ENCODE measurements at places on chromosomes 1 and 21. TPM values are rescaled to one million over a fixed set of nuclear protein-coding genes. Genes with fewer than 3 reads are reported as not detected.

TDRKH gene
- total RNA-seq = 5.7 TPM

A3GALT2 gene
- total RNA-seq = not detected

LCK gene
- 0.99 TPM for total RNA-seq

TNFAIP8L2 gene
- total RNA-seq = 0.41 TPM

KRTAP10-2 gene
- not detected for total RNA-seq

ERICH3 gene
- total RNA-seq = not detected

HES2 gene
- total RNA-seq = not detected

SPRR2G gene
- total RNA-seq = not detected

FMOD gene
- 15.8 TPM for total RNA-seq

- H3K4me3 ChIP-seq = no peak overlapping the region
- no peaks in the 10 kb centered on the region for H3K36me3 ChIP-seq
- H3K27ac ChIP-seq = no peak overlapping the region
- DNase-seq = no peak
- no peaks in the 10 kb centered on the region for H3K4me1 ChIP-seq
- no peaks in the 10 kb centered on the region for H3K27me3 ChIP-seq
Measured at GRCh38 chr1:111164151-111164550, 24.1 kb downstream of the CEPT1 start.

- H3K4me1 ChIP-seq = no peaks in the 10 kb centered on the region
- H3K4me3 ChIP-seq = no peak overlapping the region
- no peaks in the 10 kb centered on the region for H3K27me3 ChIP-seq
- H3K36me3 ChIP-seq = no peaks in the 10 kb centered on the region
Measured at GRCh38 chr1:101081496-101082488, 56.2 kb upstream of the DPH5 start.

GRCh38 chr1:31637915-31638673, 6.6 kb downstream of the PEF1 start:
- H3K36me3 ChIP-seq = peaks cover 43% of the 10 kb centered on the region
- no peak overlapping the region for H3K27ac ChIP-seq
- no peak overlapping the region for H3K4me3 ChIP-seq
- peaks cover 94% of the 10 kb centered on the region for H3K4me1 ChIP-seq
- DNase-seq = no peak

GRCh38 chr21:45130324-45130774, 56.0 kb downstream of the ADARB1 start:
- DNase-seq = peak; percentile 41
- H3K36me3 ChIP-seq = peaks cover 8% of the 10 kb centered on the region
- H3K27me3 ChIP-seq = no peaks in the 10 kb centered on the region
- H3K4me1 ChIP-seq = peaks cover 57% of the 10 kb centered on the region
- peak overlapping the region; percentile 20 for H3K4me3 ChIP-seq

DNA sequence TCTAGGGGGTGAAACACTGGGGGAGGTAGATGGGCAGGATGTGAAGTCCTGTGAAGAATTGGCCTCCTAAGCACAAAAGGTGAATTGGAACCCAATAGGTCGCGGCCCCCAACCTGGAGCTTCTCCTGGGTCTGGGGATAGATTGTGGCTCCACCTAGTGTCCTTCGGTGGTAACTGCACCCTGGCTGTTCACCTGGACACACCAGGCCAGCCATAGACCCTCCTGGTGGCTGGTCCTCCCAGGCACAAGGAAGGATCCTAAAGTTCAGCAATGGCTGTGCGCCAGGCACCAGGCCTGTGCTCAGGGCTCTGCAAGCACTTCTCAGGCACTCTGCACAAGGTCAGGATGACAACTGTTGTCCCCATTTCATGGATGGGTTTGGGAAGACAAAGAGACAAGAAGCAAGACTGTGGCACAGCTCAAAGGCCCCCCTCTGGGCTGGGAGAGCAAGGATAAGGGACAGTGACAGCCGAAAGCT, 13.5 kb downstream of the ESPN start:
- no peaks in the 10 kb centered on the region for H3K36me3 ChIP-seq
- H3K27me3 ChIP-seq = peaks cover 52% of the 10 kb centered on the region
- no peaks in the 10 kb centered on the region for H3K4me1 ChIP-seq
- H3K27ac ChIP-seq = no peak overlapping the region
- peak; percentile 61 for DNase-seq
- no peak overlapping the region for H3K4me3 ChIP-seq

GRCh38 chr1:201149400-201149799, 4.9 kb downstream of the TMEM9 start:
- peaks cover 10% of the 10 kb centered on the region for H3K4me1 ChIP-seq
- H3K4me3 ChIP-seq = no peak overlapping the region
- H3K36me3 ChIP-seq = no peaks in the 10 kb centered on the region
- H3K27ac ChIP-seq = no peak overlapping the region

- no peaks in the 10 kb centered on the region for H3K36me3 ChIP-seq
- no peak for DNase-seq
- peaks cover 17% of the 10 kb centered on the region for H3K4me1 ChIP-seq
- no peak overlapping the region for H3K27ac ChIP-seq
Measured at GRCh38 chr1:38028105-38028591, 15.6 kb downstream of the UTP11 start.

DNA sequence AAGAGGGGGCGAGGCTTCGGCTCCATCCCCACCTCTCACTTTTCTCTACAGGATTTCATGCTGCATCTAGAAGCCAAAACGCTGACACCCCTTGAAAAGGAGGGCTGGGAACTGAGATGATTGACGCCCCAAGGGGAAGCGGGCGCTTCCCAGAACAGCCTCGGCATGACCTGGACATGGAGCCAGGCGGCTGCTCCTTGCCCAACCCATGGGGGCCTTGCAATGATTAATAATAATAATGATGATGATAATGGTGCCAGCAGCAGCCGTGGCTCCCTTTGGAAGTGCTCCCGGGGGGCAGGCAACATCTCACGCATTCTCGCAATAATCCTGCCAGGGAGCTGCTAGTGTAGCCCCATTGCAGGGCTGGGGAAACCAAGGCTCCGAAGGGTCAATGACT, 78.2 kb downstream of the RAP1GAP start:
- no peaks in the 10 kb centered on the region for H3K36me3 ChIP-seq
- peaks cover 8% of the 10 kb centered on the region for H3K4me1 ChIP-seq
- no peak overlapping the region for H3K27ac ChIP-seq

DNA sequence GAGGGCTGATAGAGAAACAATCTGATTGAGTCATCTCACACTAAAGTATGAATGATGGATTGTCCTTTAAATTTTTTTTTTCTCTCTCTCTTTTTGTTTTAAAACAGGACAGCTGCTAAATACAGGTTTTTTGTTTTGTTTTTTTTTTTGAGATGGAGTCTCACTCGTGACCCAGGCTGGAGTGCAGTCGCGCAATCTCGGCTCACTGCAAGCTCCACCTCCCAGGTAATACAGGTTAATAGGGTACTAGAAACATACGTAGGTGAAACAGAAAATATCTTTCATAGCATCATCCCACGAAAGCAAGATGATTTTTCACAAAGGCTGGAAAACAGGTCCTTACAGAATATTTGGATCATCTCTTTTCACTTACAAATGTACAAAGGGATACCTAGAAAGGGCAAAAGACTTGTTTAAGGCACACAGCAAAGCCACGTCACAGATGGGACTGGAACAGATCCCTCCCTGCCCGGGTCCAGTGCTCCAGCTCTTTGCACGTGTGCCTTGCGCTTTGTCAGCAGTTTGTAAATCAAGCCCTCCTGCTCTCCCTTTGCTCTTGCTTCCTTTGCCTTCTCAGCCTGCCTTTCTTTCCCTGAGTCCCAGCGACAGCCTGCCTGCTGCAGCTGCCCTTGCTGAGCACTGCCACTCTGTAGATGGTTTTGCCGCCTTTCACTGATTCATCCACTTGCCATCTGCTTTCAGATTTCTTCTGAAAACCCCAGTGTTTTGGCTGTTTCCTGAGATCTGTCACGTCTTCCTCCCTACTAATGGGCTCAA, 171.3 kb upstream of the BEND5 start:
- no peaks in the 10 kb centered on the region for H3K36me3 ChIP-seq
- H3K4me1 ChIP-seq = no peaks in the 10 kb centered on the region
- DNase-seq = no peak
- H3K4me3 ChIP-seq = no peak overlapping the region
- no peaks in the 10 kb centered on the region for H3K27me3 ChIP-seq

- H3K4me1 ChIP-seq = no peaks in the 10 kb centered on the region
- H3K27me3 ChIP-seq = no peaks in the 10 kb centered on the region
- DNase-seq = no peak
- no peaks in the 10 kb centered on the region for H3K36me3 ChIP-seq
- no peak overlapping the region for H3K27ac ChIP-seq
- no peak overlapping the region for H3K4me3 ChIP-seq
Measured at GRCh38 chr1:209557221-209557620, 26.3 kb upstream of the CAMK1G start.

DNA sequence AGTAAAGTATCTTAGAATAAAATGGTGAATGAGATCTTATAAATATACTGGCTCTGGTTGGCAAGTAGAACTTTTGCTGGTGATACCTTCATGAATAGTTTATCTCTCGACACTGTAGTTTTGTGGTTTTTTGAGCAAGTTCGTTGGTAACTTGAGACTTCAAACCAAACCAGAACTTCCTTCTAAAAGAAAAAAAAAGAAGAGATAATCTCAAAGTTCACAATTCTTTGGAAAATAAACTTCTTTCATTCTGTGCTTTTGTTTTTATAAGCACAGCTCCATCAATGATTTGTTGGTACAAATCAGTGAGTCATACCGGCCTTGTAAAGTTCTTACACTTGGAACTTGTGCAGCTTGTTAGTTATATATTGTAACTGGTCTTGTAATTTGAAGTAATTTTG, 2.3 kb downstream of the HIPK1 start:
- peak overlapping the region; percentile 97 for H3K27ac ChIP-seq
- H3K4me1 ChIP-seq = peaks cover 70% of the 10 kb centered on the region
- peak overlapping the region; percentile 81 for H3K4me3 ChIP-seq
- no peak for DNase-seq
- no peaks in the 10 kb centered on the region for H3K27me3 ChIP-seq

DNA sequence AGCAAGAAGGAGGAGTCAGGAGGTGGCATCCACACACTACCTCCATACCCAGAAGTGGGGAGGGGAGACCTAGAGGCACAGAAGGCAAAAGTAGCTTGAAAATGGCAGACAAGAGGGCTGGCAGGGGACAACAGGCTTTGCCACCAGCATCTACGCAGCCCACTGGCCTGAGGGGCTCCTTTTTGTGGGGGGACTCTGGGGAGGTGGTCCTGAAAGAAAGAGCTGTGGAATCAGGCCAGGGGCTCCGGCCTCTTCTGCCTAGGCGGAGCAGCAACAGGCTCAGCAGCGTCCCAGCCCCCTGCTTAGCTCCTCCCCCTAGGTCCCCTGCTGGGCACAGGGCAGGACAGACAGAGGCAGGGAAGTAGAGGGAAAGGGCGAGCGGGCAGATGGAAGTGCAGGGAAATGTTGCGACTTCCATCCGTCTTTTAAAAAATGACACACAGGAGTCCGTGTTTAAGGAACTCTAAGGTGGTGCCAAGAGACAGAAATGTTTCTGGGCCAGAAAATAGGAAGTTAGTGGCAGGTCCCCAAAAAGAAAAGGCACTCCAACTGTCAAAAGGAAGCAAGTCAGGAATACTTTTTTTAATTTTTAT, 10.0 kb upstream of the LEFTY2 start:
- H3K36me3 ChIP-seq = no peaks in the 10 kb centered on the region
- H3K4me1 ChIP-seq = no peaks in the 10 kb centered on the region
- DNase-seq = no peak

- no peak overlapping the region for H3K27ac ChIP-seq
- DNase-seq = no peak
- H3K36me3 ChIP-seq = peaks cover 26% of the 10 kb centered on the region
- no peak overlapping the region for H3K4me3 ChIP-seq
- no peaks in the 10 kb centered on the region for H3K27me3 ChIP-seq
Measured at GRCh38 chr1:115746021-115746690, 22.4 kb downstream of the CASQ2 start.

- H3K4me1 ChIP-seq = peaks cover 28% of the 10 kb centered on the region
- no peak overlapping the region for H3K4me3 ChIP-seq
- peak; percentile 7 for DNase-seq
- H3K36me3 ChIP-seq = no peaks in the 10 kb centered on the region
- no peak overlapping the region for H3K27ac ChIP-seq
Measured at GRCh38 chr1:31101147-31101502, 35.6 kb upstream of the PUM1 start.

GRCh38 chr1:161777261-161777660, 11.1 kb downstream of the ATF6 start:
- no peak overlapping the region for H3K27ac ChIP-seq
- no peaks in the 10 kb centered on the region for H3K27me3 ChIP-seq
- peaks cover 26% of the 10 kb centered on the region for H3K36me3 ChIP-seq
- peaks cover 45% of the 10 kb centered on the region for H3K4me1 ChIP-seq

DNA sequence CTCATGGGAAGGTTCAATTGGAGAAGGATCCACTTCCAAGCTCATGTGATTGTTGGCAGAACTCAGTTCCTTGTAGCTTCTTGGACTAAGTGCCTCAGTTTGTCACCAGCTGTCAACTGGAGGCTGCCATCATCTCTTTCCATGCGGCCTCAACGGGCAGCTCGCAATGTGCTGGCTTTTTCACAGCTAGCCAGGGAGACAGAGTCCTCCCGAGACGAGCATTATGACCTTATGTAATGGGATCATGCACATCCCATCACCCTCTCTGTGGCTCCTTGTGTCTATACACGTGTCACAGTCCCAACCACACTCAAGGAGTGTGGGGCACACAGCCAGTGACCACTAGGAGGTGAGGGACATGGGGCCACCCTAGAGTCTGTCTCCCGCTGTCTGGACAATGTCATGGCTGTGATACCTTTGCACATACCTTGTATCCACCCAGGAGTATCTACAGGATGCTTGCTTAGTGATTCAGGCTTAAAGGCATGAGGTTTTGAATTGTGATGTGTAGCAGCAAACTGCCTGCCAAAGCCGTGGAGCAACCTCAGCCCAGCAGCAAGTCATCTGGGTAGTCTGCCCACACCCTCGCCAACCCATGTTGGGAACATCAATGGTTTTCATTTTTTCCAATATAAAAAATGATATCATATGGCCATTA, 3.9 kb upstream of the KRTAP10-6 start:
- DNase-seq = no peak
- H3K4me3 ChIP-seq = no peak overlapping the region
- no peaks in the 10 kb centered on the region for H3K36me3 ChIP-seq
- no peak overlapping the region for H3K27ac ChIP-seq
- peaks cover 42% of the 10 kb centered on the region for H3K27me3 ChIP-seq
- H3K4me1 ChIP-seq = no peaks in the 10 kb centered on the region

- no peaks in the 10 kb centered on the region for H3K4me1 ChIP-seq
- no peak overlapping the region for H3K4me3 ChIP-seq
- no peaks in the 10 kb centered on the region for H3K36me3 ChIP-seq
- no peaks in the 10 kb centered on the region for H3K27me3 ChIP-seq
Measured at GRCh38 chr1:73813236-73813635, 384.7 kb downstream of the LRRIQ3 start.

DNA sequence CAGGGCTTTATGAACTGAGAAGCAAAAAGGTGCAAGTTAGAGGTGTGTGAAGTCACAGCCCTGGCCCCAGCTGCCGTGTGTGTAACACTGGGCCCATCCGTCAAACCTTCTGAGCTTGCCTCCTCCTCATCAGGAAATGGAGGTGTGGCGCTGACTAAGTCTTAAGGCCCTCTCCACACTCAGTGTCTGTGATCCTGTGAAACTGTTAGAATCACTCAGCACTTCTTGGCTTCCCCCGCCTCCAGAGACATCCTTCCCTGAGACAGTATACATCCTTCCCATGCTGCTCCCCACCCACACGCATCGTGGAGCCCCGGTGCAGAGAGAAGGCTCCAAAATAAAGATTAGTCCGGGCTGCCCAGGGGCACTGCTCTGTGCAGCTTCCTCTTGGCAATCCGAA, 33.3 kb downstream of the LRP8 start:
- no peak overlapping the region for H3K4me3 ChIP-seq
- H3K4me1 ChIP-seq = no peaks in the 10 kb centered on the region
- DNase-seq = no peak
- peak overlapping the region; percentile 6 for H3K27ac ChIP-seq
- H3K27me3 ChIP-seq = no peaks in the 10 kb centered on the region
